ENCODE measurements at places on chromosomes 13 and 19. TPM values are rescaled to one million over a fixed set of nuclear protein-coding genes. Genes with fewer than 3 reads are reported as not detected.
A peak's percentile ranks its signal among the peaks of the same experiment; 100 is the strongest.

PRTN3 gene
- polyA plus RNA-seq, result 2.5 TPM

DNA sequence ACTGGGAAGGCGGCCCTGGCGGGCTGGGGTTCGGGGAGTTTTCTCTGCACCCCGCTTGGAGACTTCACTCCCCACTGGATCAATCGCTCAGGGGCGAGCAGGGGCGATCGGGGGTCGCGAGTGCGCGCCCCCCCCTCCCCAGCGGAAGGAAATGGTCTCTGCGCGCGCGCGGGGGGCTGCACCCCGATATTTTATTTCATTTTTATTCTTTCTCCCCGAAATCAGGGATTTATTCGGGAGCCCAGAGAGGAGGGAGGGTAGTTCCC lies 421 bp downstream of the ARID3A start:
- DNase-seq, result no peak

- no peak for DNase-seq
Observed at GRCh38 chr13:113245849-113246796, 36.7 kb downstream of the CUL4A start.

DNA sequence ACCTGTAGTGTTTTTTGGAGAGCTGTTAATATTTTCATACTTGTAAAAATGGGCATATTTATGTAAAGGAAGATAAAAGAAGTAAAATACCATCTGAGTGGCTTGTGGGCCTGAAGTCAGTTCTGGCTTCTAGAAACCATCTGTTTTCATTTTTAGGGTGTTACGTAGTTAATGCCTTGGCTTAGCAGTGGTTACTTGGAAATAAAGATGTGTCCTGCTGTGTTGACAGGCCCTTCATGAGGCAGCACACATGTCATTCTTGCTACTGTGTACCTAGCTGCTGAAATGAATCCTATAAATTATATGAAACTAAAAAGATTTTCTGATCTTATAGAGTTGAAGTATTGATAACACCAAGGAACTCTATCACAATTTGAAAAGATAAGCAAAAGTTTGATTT lies 16.0 kb downstream of the ILF3 start:
- DNase-seq, result peak; percentile 58

FOXO1 gene
- polyA plus RNA-seq, result 18.1 TPM

WDR87 gene
- polyA plus RNA-seq, result 0.08 TPM

- DNase-seq, result no peak
Observed at GRCh38 chr13:21016487-21016886, 44.9 kb downstream of the LATS2 start.
